ENCODE measurements at places on chromosomes 7 and 10.

GRCh38 chr7:102111061-102112041, 175.3 kb upstream of the SH2B2 start:
- DNase-seq: no peak

DNA sequence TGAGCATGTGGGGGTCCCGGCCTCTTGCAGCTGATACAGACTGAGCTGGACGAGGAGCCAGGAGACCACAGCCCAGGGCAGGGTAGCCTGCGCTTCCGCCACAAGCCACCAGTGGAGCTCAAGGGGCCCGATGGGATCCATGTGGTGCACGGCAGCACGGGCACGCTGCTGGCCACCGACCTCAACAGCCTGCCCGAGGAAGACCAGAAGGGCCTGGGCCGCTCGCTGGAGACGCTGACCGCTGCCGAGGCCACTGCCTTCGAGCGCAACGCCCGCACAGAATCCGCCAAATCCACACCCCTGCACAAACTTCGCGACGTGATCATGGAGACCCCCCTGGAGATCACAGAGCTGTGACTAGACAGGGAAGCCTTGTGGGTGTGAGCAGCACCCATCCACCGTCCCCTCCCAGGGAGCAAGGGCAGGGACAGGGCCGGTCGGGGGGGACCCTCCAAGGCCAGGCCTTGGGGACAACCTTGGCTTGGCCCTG, 36.1 kb downstream of the PSAP start:
- no peak for DNase-seq

GRCh38 chr10:44891721-44892120, 19.4 kb upstream of the TMEM72 start:
- no peak for DNase-seq

GRCh38 chr7:73865738-73866445, 4.9 kb downstream of the TMEM270 start:
- DNase-seq: peak; percentile 61

DNA sequence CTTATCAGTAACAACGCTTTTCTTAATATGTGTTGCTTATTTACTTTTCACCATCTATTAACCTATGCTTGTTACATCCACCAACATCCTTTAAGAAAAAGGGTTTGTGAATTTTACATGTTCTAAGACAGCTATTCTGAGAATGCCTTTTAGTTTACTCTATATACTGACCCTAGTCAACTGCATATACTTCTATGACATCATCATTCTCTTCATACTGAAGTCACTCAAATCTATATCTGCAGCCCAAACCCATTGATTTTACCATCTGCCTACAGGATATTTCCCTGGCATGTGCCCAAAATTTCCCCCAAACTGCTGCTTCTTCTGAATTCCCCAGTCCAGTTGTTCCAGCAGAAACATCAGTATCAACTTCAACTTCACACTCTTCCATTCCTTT, 94.6 kb upstream of the FAM204A start:
- DNase-seq: no peak

GRCh38 chr10:127161482-127161881, 34.9 kb downstream of the INSYN2A start:
- no peak for DNase-seq

DNA sequence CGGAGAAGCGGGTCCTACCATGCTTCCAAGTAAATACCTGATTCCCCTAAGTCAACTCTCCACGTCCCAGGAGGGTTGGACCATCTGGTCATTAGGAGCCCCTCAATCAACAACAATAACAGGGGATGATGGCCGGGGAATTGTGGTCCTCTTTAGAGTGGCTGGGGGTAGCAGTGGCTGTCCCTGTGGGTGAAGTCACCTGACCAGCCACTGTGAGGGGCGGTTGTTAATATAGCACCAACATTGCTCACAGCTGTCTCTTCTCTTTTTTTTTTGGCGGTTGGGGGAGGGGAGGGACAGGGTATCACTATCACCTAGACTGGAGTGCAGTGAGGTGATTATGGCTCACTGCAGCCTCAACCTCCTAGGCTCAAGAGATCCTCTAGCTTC, 67.9 kb downstream of the SPDYE5 start:
- DNase-seq: no peak

- peak; percentile 72 for DNase-seq
Measured at GRCh38 chr10:91745090-91745831, 53.0 kb upstream of the TNKS2 start.

DNA sequence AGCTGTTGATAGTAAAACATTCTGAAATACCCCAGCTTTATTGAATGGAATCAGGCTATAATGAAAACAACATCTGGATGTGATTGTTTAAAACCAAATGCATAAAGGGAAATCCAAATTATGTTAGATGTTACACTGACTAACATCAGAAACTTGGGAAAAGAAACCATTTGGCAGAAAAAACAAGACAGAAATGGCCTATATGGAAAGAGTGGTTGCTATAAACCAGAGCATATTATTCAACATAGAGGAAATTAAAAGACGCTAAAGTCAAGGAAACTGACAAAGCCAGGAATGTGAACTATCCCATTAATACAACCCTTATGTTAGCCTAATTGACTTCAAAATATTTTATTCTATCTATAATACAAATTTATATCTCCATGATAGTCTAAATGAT, 53.0 kb upstream of the CABCOCO1 start:
- DNase-seq: no peak

- DNase-seq: no peak
Measured at GRCh38 chr10:118583611-118584010, 11.8 kb downstream of the PRLHR start.

DNA sequence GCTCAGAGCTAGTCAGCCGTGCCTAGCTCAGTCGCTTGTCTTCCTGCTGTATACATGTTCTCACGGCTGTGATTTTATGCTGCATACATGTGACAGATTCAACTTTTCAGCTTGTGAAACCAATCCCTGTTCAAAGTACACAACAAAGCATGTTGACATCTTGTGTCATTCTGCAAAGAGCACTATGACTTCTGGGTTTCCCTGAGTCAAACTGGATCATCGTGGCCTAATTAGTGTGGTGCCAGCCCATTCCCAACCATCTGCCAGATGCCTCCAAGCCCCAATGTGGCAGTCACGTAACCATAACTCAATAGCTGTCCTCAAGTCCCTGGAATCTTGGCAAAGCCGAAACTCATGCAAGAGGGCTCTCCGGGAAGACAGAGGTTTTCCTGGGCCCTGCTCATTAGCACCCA, 144.8 kb downstream of the MYOF start:
- DNase-seq: no peak

DNA sequence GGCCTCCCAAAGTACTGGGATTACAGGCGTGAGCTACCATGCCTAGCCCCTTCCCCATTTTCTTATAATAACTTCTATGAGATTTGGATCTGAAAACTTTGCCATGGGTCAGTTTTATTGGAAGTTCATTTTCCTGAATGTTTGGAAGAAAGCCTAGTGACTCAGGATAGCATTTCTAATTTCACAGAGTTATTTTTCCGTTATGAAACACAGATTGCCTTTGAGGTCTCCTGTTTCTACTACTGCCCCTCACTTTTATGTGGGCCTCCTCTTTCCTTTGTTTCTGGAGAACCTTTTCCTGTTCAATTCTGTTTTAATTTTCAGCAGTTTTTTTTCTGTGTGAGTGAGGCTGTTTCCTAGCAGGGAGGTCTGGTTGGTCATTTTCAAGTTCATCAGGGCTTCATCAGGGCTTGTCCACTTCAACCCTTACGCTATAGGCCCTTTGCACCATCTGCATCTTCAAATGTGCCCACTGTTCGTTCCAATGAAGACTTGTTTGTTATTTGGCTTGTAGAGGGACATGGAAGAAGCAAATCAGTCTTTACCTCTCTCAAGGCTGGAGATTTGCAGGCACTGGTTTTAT, 58.7 kb downstream of the BMPR1A start:
- DNase-seq: no peak

DNA sequence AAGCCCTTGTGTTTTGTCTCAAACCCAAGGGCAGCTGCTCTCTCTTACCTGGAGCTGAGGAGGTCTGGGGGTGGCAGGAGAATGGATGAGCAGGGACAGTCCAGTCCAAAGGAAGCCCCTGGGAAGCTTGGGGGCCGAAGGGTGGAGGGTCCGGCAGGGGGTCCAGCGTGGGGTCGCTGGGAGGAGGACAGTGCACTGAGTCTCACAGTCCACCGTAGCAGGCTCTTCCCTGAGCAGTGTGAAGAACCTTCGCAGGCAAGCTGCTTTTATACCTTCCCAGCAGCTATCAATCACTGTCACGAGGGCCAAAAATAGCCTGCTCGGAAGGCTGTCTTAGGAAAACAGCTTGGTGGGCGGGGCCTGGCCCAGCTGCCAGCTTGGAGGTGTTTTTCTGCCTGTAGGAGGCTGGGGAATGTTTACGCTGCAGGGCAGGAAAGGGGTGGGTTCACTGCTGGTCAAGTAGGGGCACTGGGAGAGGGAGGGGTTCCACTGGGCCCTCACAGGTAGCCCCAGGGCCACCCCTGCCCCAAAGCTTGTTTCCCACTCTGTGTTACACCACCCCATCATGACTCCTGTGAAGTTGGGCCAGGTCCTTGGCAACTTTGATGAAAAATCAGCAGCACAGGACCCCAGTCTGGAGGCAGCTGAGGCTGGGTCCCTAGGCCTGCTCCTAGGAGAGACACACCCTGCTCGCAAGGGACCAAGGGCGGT, at the start of gene DEPP1:
Gene DEPP1, minus strand, starts transcription at position 240 of the 711 bp plus-strand sequence. CDS start 779 bp downstream, outside the sequence.
- DNase-seq: peak; percentile 97

DNA sequence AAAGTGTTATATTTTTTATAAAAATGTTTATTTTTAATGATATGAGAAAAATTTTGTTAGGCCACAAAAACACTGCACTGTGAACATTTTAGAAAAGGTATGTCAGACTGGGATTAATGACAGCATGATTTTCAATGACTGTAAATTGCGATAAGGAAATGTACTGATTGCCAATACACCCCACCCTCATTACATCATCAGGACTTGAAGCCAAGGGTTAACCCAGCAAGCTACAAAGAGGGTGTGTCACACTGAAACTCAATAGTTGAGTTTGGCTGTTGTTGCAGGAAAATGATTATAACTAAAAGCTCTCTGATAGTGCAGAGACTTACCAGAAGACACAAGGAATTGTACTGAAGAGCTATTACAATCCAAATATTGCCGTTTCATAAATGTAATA, 64.8 kb upstream of the CAPZA2 start:
- DNase-seq: no peak

DNA sequence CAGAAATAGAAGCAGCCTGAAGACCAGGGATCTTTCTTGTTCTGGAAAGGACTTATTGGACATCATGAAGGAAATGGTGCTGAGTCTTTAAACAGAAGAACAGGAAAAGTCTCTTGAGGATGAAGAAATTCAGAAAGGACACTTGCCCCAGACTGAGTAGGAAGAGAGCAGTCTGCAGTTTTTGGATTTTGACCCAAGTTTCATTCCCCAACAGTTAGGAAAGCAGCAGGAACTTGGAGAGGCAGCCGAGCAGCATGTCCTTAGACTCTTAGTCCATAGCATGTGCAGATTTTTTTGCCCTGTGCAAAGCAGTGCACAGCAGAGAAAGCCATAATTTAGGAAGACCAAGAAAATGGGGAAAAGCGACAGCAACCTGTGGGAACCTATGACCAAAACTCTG, 927.2 kb upstream of the AUTS2 start:
- DNase-seq: no peak

GRCh38 chr7:92412745-92413144, 34.5 kb upstream of the GATAD1 start:
- no peak for DNase-seq

DNA sequence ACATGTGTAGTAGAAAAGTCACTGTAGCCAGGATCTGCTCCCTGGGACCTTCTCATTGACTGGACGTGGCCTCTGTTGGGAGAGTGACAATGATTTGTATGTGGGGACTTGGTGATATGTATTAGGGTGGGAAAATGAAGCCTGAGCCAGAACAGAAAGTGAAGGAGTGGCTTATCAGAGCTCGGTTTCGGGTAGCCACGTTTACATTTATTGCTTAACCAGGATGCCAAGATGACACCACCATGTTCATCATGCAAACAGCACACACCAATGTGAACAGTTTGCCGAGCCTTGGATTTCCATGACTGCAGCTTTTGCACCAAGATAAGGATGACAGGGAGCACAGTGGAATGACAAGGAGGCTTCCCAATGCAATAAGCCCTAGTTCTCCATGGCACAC, 112.8 kb upstream of the STK17A start:
- no peak for DNase-seq

GRCh38 chr7:73809467-73809951, 21.3 kb upstream of the CLDN4 start:
- peak; percentile 76 for DNase-seq

GRCh38 chr10:74190494-74190893, 39.5 kb downstream of the ADK start:
- peak; percentile 34 for DNase-seq

- no peak for DNase-seq
Measured at GRCh38 chr10:104038958-104039752, 46.5 kb downstream of the COL17A1 start.
